ENCODE measurements at places on chromosomes 6 and 20.

- no peak for ATAC-seq
These were observed 302.7 kb upstream of the ZFP64 start for GRCh38 chr20:52494244-52494643.

GRCh38 chr6:107665382-107665781, 158.7 kb downstream of the SCML4 start:
- ATAC-seq: no peak

- ATAC-seq: no peak
These were observed 23.2 kb downstream of the RIN2 start for GRCh38 chr20:19781235-19781634.

DNA sequence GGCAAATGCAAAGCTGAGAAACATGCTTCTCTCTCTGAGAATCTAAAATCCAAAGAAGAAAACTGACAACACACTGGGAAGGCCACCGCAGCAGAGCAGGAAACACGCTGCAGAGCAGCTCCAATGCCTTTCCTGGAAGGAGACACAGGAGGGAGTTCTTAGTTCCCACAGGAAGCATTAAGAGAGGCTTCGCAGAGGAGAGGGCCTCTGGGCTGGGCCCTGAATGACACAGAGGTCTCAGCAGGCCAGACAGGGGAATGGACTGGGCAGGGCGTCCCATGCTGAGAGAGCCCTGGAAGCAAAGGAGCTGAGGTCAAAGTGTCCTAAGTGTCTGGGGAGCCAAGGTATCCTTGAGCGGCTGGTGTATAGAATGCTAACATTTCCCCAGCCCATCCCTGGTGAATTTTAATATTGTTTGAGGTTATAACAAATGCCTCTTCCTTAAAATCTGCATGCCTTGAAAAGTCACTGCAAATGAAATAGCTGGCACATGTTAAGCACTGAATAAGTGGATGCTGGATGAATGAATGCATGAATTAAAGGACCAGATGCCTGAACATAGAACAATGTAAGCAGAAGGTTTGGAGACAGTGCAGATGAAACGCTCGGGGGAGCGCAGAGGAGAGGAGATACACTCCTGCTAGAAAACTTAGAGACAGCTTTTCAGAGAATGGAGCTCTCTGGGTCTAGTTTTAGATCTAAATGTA, 110.0 kb upstream of the SYNDIG1 start:
- ATAC-seq: no peak

- ATAC-seq: no peak
These were observed 8.3 kb upstream of the FOXC1 start for GRCh38 chr6:1601158-1602048.

DNA sequence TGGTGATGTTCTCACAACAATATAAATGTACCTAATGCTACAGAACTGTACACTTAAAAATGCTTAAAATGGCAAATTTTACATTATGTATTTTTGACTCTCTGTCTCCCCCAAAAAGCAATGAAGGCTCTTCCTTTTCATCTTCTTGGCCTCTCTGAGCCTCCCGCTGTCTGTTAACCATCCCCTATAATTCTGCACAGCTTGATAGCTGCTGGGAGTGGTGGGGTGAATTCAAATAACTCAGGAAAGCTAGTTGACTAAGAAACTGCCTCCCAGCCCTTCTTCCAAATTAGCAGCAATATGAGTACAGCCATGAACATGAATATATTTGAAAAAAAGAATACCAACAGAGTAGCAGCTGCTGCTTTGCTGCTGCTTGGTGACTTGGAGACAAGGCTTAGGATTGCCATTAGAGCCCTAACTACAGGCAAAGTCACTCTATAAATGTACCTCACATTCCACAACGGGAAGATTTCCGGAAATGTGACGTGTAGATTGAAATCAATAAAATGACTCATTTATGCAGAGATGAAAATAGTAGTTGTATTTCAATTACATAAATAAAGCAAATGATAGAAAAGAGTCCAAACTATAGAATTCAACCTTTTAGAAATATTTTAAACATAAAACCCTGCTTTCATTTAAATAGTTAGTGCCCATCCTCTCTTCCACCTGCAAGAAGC, 200.1 kb upstream of the HEY2 start:
- ATAC-seq: no peak

DNA sequence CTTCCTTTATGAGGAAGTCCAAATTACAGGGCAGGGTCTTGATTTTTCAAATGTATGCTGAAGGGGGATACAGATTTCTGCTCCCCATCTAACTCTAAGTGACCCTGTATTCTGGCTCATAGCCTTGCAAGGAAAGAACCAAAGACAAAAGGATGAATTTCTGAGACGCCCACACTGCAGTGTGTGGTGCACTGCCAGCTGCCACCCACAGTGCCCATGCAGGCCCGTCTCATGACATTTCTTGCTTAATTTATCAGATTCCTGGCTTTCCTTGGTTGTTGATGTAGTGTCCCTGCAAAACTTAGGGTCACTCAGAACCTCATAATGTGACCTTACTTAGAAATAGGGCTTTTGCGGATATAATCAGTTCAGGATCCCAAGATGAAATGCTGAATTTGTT, 68.0 kb downstream of the CBLN4 start:
- ATAC-seq: no peak

- ATAC-seq: no peak
These were observed 10.5 kb upstream of the PLN start for GRCh38 chr6:118537574-118537973.

- no peak for ATAC-seq
These were observed 145.7 kb downstream of the SOX4 start for GRCh38 chr6:21739241-21739640.

GRCh38 chr6:75503291-75503690, 9.7 kb upstream of the FILIP1 start:
- no peak for ATAC-seq

- no peak for ATAC-seq
These were observed 79.5 kb upstream of the RALGAPA2 start for GRCh38 chr20:20791664-20792568.

- ATAC-seq: no peak
These were observed 228.8 kb downstream of the ADGRG6 start for GRCh38 chr6:142530566-142530965.

DNA sequence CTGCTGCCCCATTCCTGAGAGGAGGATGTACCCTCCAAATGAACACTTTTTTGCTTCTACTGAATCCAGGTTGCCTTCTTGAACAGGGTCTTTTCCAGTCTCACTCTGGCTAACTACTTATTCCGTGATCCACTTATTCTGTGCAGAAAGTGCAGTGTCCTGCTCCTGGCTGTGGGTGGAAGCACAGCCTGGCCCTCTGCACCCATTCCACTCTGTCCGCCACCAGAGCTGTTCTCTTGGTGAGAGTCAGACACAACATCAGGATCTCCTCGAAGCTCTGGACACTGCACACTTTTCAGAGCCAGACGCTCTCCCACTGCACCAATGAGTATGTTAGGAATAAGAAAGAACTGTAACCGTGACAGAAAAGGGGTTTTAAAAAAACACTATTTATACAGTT, 174.2 kb downstream of the MCHR2 start:
- ATAC-seq: no peak

GRCh38 chr6:158026901-158027589, 45.4 kb downstream of the SYNJ2 start:
- no peak for ATAC-seq

- peak; percentile 73 for ATAC-seq
These were observed 4.1 kb downstream of the CALHM6 start for GRCh38 chr6:116465246-116465645.

DNA sequence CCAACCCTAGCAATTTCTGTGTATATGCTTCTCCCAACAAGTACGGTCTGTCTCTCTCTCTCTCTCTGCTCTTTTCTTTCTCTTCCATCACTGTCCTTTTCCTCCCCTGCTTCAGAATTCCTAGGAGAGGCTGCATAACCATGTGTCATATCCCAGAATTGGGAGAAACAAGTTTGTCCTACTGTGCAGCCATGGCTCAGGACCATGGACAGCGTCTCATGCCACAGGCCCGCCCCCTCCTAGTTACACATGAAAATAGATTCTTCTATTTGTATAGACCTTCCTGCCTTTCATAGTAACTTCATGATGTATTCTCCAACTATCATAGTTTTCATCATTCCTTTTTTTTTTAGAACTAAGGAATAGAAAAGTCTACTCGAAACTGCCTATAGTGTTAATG, 98.0 kb downstream of the FNDC1 start:
- no peak for ATAC-seq

GRCh38 chr6:25013246-25013645, 77.5 kb upstream of the RIPOR2 start:
- ATAC-seq: peak; percentile 79

GRCh38 chr6:105936972-105937371, 149.2 kb upstream of the PRDM1 start:
- ATAC-seq: no peak

- no peak for ATAC-seq
These were observed 171.6 kb upstream of the CEP162 start for GRCh38 chr6:84399003-84399402.

- no peak for ATAC-seq
These were observed 3.8 kb downstream of the SLC13A3 start for GRCh38 chr20:46647469-46647868.

DNA sequence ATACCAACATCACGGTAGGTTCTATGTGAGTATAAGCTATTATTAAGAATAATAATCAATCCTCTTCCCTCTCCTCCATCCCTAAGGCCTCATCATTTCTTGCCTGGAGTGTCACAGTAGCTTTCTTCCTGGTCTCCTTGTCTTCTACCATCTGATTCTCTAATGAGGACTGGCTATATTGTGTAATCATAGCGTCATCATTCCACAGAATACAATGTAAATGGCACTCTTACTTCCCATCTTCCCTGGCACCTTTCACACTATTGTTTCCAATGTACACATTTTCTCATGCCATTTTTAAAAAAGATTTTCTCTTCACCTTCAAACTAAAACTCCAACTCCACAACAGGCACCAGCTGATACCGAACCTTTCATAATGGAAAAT, 2.2 kb upstream of the BTN3A2 start:
- ATAC-seq: no peak

GRCh38 chr6:117615750-117616390, 13.6 kb upstream of the GOPC start:
- no peak for ATAC-seq

DNA sequence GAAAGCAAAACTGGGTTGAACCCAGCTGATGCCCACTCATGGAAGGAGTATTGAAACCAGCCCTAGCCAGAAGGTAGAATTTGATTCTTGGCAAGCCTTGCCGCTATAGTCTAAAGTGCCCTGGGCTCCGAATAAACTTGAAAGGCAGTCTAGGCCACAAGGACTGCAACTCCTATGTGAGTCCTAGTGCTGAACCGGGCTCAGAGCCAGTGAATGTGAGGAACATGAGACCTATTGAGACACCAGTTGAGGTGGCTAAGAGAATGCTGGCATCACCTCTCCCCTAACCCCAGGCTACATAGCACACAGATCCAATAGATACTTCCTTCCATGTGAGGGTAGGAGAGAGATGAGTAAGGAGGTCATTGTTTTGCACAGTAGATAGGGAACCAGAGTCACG, 3.5 kb upstream of the DEFB110 start:
- ATAC-seq: no peak

DNA sequence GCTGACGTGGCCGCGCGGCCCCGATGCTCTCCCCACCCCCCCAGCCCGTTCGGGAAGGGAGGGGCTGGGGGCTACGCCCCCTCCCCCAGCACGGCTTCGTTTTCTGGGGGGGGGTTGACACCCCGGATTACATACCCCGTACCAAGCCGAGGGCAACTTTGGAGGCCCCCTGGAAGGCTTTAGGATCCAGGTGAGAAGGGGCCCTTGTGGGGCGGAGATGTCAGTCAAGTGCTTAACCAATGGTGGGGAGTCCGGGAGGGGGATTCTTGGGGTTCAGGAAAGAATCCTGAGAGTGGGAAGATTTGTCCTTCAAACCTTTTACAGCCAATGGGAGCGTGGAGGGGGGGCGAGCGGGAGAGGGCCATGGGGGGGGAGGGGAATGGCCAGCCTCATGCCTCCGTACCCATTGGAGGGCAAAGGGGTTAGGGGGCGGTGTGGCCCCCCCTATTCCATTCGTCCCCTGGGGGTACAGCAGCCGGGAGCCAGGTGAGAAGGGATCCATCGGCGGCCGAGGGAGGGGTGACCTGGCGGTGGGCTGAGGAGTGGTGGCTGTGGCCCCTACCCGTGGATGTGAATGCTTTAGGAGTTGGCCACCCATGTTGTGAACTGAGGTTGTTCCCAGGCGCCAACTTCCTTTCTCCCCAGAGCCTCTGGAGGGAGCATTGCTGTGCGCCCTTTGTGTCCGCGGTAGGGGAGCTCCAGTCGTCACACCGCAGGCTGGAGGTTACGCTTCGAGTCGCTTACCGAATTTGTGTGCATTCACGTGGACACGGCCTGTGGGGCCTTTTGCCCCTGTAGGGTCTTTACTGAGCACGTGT, 682 bp downstream of the BRD2 start:
- peak; percentile 37 for ATAC-seq

- peak; percentile 56 for ATAC-seq
These were observed 167.6 kb upstream of the CST7 start for GRCh38 chr20:24781418-24781980.

DNA sequence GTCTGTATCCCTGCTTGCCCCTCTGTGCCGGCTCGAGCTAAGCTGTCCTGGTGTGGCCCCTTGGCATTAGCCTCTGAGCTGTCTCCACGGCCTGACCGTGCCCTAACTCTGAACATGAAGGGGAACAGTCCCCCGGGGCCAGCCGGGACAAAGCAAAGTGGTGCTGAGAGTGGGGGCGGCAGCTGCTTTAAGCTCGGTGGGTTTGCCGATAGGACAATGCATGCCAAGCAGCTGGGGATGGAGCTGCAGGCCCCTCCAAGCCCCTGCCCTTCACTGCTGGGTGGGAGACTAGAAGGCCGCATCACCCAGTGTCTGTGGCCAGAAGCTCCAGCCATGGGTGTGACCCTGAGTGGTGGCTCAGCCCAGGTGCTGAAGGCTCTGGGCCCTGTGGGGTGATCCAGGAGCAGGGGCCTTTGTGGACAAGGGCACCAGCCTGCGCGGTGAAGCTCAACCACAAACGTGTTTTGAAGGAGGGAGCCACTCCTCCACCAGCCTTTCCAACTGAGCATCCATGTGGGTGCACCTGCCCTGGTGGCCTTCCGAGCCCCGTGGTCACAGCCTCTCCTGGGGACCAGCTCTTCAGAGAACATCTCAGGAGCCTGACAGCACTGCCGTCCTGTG, 242.5 kb downstream of the ERMARD start:
- ATAC-seq: no peak

GRCh38 chr6:4295058-4295782, 159.8 kb upstream of the ECI2 start:
- peak; percentile 13 for ATAC-seq

GRCh38 chr20:39029364-39029763, 67.2 kb downstream of the DHX35 start:
- ATAC-seq: no peak

DNA sequence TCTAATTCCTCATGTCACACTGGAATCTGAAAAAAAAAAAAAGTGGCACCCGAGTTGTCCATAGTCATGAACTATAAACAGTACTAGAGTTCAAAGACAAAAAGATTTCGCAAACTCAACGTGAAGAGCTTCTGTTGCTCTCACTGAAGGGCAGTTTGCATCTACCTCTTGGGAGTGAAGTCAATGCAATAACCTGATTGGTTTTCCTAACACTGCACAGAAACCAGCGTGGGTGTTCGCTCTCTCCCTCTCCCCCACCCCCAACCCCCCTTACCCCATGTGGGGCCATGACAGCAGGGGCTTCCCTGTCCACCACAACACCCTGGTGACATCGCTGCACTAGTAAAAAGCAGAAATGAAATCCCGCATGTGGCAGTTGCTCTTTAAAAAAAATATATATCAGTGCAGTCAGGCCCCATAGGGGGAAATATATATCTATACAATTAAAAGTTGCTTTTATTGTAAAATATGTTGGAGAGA, 66.9 kb downstream of the GMPR start:
- ATAC-seq: peak; percentile 96

Data from stimulated activated memory B cell treated with anti-CD40 and anti-IgM and Interleukin-4, amounts not matched to agents 10 μg/mL and 1 μg/mL and 100 μg/mL, for 72 hours (primary cell).